Retinal pigment epithelial cell (primary cell): ENCODE measurements at places on chromosomes 12 and 14.

DNA sequence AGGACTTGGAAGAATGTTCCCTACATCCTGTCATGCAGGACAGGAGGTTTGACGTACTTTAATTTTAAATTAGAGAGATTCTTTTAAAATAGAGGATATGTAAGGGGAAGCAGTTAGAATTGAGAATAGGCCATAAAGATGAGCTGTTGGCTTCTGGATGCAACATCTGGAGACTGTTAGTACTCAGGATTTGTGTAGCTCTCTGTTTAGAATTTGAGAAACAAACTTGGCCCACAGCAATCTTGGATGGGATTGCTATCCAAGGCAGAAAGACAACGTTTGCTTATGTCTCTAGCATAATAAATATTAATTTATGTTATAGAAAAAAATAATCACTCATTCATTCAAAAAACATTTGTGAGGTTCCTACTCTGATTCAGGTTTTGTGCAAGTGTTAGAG, 398.4 kb upstream of the NOVA1 start:
- DNase-seq: no peak

DNA sequence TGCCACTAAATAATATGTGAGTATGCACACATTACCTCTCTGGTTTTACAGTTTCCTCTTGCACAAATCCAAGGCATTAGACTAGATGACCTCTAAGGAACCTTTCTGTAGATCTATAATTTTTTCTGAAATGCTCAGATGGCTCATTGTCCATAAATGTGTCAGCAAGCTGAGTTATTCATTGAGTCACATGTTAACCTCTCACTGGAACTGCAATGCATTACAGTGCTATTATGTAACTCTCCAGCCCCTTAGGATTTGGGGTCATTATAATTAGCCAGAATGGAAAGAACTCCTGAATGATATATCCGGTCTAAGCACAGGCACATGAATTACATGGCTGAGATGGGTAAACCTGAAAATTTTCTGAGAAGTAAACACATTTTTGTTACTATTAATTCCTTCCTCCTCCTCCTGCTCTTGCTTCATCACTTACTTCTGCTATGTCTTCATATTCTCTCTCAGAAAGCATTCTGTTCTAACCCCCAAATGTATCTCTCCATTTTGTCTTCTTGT, 20.3 kb upstream of the DRAM1 start:
- peak; percentile 72 for DNase-seq

- no peak for DNase-seq
These were observed 250.9 kb upstream of the FOXN3 start for GRCh38 chr14:89667983-89668382.

- DNase-seq: no peak
These were observed 187.5 kb downstream of the MSRB3 start for GRCh38 chr12:65465766-65466547.

DNA sequence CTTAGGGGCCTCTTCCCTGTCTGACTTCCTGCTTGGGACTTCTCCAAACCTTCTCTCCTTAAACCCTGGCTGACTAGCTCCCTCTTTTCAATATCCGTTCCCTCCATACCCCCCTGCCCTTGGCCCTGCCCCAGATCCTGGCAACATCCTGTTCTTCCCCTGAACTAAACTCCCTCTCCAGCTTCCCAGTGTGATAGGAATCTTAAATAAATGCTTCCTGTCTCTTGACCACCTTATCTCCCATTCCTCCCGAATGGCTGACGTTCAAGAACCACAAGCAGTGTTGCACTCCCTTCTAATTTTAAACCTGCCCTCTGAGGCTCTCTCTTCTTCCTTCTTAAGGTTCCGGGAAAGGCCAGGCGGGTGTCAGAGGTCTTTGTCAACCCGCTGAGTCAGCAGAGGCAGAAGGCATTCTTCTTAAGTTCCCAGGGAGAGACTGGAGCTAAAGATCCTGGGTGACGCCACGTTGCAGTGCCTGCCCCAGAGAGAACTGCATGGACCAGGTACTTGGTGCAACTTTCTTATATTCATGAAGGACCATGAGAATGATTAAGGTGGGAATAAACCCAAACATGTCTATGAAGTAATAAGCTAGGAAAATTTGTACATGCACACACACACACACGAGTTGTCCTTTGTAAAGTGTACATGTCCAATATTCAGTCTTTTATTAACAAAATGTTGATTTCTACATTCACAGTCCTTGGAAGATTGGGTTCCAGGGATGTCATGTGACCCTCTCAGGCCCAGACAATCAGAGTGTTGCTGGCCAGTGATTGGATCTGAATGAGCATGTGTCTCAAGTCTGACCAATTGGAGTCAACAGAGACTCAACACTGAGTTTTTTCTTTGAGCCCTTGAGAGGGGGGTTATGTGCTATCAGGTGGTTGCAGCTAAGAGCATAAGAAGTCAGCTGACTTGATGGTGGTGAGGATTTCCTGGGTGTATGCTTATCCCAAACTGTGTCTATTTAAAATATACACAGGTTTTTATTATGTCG, 420.2 kb upstream of the TBX3 start:
- no peak for DNase-seq

DNA sequence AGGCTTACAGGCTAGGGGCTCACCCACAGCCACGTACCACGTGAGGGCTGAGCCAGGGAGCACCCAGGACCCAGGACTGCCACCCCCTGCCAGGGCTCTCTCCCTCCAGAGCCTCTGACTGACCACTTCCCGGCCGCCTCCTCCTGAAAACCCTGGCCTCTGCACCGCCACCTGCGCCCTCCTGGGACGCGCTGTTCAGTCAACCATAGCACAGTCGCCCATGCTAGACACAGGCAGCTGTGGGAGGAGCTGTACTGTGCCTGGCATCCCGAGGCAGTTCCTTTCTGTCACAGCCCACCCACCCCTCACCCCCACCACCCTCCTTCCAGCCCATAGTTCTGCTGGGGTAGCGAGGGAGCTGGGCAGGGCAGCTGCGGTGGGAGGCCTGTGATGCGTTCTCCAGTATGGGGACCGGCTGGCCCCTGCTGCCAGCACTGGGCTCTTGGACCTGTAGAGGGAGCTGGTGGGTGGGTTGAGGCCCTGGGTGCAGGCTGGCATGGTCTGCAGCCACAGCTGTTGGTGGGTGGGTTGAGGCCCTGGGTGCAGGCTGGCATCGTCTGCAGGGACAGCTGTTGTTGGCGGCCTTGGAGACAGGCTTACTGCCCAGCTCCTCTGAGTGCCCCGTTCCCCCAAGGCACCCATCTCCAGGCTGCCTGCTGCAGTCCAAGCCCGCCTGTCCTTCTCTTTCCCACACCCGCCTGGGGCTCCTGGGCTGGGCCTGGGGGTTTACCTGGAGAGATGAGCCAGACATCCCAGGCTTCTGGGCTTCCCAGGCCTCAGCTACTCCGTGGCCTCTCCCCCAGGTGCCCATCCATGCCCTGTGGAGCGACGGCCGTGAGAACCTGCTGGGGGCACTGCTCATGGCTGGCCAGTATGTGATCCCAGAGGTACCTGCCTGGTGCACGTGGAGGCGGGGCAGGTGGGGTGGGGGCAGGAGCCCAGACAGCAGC, 11.5 kb downstream of the ASPG start:
- no peak for DNase-seq

- DNase-seq: no peak
These were observed 164.9 kb downstream of the ETV6 start for GRCh38 chr12:11814374-11814773.

- no peak for DNase-seq
These were observed 88.3 kb downstream of the LRRK2 start for GRCh38 chr12:40312982-40313576.

DNA sequence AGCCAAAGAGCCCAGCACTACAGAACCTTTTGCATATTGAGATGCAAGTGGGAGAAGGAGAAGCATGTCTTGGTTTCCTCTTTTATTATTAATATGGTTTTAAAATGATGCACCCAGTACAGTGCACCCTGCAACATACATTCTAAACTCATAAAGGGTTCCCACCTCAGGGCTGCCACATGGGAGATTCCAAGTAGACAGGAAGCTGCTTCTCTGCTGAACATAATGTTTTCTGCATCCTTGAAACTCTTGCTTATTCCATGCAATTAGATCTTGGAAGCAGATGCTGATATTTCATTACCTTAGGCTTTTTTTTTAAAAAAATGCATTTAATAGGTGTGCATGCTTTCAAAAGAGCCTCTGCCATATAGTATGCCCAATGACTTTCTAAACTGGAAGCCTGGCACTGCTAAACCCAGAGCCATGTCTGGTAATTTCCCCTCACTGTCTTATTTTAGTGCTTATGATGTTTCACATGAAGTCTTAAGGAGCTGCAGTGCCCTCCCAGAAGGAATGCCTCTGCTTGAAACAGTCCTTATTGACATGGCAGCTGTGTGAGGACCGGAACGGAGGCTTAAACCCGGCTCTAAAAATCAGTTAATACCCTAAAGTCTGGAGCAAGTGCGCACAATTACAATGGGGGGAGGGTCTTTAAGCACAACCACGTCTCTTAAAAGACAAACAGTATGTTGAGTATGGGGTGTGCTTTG, 2.0 kb upstream of the SIX1 start:
- no peak for DNase-seq

DNA sequence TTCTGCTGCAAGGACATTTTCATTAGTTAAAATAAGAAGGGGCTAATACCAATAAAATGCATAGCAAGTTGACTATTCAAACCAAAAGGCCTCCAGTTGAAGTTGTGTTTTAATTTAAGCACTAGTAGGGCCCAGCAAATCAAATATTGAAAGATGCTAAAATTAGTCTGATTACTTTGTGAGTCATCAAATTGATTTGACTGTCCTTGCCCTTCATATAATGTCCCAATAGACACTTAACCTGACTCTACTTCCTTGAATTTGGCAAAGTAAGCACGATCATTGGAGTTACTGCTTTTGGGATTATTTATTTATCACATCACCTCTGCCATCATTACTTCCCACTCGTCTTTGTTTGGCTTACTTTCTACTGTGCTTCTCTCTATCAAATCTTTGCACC, 798.5 kb downstream of the DIO2 start:
- DNase-seq: no peak

- DNase-seq: no peak
These were observed 70.3 kb downstream of the COX16 start for GRCh38 chr14:70289138-70289537.

DNA sequence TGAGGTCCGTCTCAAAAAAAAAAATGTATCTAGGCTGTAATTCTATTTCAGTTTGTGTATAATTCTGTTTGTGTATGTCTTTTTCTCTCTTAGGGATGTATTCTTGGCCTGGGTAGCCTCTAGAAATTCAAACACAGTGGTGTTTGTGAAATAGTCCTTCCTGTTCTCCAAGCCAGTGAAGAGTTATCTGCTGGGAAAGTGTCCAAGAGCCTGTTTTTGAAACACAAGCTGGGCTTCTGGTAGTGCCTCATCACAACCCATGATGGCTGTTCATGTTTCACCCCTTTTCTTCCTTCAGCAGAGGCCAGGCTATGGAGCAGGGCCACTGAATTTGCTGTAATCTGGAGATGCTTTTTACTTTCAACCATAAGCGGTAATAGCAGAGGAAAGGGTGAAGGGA, 14.7 kb downstream of the METTL3 start:
- no peak for DNase-seq

DNA sequence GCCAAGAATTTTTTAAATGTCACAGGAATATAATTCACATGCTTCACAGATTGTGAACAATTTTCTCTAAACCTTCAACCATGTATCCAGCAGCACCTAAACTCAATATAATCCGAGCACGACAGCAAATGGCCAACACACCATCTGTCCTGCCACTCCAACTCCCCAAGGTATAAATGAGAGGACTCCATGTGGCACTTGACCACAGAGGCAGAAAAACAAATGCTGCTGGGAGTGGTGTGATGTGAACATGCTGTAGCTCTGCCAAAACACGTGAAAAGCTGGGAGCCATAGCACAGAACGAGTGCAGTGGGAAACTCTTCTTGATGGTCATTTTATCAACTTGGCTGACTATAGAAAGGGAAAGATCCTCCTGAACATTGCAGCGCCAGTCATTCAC, 70.9 kb downstream of the LLPH start:
- DNase-seq: no peak

GRCh38 chr12:103085541-103085940, 128.1 kb downstream of the ASCL1 start:
- DNase-seq: no peak

DNA sequence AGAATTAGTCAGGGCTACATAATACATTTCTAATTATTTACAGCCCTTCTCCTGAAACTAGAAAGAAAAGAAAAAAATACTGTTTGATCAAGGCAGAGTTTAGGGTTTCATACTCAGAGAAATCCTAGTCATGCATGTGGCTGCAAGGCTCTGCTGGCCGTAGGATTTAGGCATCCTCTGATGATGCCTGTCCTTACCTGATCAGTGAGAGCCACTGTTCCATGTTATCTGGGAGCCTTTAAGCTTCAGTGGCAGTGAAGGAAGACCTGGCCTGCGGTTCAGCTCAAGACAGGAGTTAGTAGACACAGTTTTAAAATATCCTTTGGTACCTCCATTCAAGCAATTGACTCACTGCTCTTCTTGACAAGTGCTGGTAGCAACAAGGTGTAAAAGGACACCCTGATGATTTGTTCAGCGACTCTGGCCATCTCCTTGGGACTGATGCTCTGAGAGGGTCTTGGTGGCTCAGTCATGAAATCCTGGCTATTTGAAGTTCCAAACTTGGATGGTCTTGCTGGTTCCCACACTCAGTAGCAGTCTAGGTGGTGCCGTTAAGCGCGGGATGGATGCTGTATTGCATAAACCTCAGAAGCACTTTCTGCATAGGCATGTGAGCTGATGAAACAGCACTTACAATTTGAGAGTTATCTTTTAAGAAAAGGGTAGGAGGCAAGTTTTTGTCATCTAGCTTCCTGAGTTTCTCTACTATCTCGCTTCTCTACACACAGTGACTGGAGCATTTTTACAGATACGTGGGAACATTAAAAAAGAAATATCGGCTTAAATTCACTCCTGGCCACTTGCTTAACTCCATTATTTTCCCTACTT, 162.0 kb downstream of the SAMD4A start:
- DNase-seq: no peak

GRCh38 chr14:69089046-69089445, 63.9 kb downstream of the DCAF5 start:
- DNase-seq: no peak

- no peak for DNase-seq
These were observed 74.4 kb downstream of the ANKS1B start for GRCh38 chr12:99910342-99910741.

DNA sequence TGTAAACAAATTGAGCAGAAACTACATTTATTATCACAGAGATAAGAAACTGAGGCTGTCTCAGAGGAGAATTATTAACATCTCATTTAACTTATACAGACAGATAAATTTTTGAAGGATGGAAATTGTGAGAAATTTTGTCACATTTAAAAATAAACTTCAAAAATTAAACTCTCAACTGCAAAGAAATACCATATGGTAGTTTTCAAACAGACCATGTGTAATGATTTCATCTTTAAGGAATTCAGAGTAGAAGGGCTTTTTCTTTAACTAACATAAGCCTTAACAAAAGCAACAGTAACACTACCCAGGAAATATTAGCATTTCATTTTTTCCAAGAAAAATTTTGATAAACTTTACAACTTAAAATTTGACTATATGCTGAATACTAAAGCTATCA, 26.6 kb downstream of the NUP37 start:
- DNase-seq: no peak

DNA sequence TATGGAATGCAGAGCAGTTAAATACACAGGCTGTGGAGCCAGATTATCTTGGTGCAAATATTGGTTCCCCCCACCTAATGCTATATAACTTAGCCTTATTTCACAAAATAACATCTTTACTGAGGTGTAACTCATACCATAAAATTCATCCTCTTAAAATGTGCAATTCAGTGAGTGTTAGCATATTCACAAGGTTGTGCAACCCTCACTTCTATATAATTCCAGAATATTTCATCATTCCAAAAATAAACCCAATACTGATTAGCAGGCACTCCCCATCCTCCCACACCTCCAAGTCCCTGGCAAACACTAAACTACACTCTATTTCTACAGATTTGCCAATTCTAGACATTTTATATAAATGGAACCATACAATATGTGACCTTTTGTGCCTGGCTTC, 116.3 kb upstream of the CNTN1 start:
- no peak for DNase-seq
